ENCODE measurements at places on chromosomes 13 and 19.

DNA sequence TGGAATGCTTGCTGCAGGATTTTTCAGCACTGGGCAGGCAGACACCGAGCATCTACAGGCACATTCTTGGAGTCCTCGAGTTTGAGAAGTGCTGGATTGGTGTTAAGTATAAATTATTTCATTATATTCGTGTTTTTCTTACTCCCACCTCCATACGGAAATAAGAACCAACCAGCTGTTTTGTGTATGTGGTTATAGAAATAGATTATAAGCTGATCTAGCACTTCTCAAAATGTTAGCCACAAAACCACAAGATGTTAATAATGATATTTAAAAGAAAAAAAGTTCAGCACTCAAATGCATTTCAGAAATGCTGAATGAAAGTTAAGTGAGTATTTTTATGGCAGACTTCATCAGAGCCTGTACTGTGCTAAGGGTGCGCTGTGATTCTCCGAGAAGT, 24.0 kb upstream of the TEX29 start:
- DNase-seq = no peak

- no peak for DNase-seq
Observed at GRCh38 chr13:94444826-94445225, 34.7 kb downstream of the DCT start.

DNA sequence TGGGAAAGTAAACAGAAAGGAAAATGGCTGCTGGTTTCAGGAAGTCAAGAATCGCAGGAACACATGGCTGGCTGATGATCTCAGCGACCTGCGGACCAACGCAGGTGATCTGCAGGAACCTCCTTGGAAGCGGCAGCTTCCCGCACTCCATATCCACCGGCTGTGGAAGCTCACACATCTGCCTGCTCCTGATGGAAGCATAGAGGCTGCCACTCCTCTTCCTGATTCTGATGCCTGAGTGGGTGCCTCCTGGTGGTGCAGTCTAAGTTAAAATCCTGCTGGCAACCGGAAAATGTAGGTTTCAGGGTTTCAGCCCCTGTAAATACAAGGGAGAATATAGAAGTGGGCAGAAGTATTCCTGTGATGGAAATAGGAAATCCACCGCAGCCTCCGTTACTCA, 75.5 kb downstream of the TNFSF13B start:
- DNase-seq = no peak

DNA sequence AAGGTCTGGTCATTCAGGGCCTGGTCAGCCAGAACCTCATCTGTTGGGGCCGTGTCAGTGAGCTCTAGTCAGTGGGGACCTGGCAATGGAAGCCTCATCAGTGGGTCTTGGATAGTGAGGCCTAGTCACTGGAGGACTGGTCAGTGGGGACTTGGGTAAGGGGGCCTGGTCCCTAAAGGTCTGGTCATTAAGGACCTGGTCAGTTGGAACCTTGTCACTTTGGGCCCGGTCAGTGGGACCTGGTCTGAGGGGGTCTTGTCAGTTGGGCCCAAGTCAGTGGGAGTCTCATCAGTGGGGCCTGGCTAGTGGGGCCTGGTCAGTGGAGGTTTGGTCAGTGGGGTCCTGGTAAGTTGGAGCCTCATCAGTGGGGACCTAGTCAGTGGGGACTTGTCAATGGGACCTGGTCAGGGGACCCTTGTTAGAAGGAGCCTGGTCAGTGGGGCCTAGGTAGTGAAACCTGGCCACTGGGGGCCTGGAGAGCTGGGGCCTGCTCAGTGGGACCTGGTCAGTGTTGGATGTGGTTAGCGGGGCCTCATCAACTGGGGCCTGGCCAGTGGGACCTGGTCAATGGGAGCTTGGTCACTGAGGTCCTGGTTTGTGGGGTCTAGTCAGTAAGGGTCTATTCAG, 43.7 kb upstream of the TPM4 start:
- DNase-seq = no peak

GRCh38 chr13:48506092-48506701, 26.7 kb downstream of the RCBTB2 start:
- no peak for DNase-seq

DNA sequence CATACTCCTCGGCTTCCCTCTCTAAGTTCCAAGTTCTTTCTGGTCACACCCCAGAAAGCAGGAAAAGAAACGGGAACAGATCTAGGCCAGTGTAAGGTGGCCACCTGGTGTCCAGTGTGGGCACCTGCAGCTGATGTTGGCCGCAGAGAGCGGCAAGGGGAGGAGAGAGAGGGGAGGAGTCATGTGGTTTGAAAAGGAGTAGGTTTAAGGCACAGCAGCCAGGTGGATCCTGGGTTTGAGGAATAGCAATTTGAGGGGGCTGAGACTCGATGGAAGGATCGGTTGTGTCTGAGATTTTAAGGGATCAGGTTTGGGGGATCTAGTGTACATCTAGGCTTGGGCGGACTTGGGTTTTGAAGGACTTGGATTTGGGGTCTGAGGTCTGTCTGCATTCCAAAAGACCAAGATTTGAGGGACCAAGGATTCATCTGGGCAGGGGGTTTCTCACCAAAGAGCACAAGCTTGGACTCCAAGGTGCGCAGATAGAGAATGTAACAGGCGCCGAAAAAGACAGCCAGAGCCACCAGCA, 1.2 kb downstream of the RABAC1 start:
- peak; percentile 86 for DNase-seq

DNA sequence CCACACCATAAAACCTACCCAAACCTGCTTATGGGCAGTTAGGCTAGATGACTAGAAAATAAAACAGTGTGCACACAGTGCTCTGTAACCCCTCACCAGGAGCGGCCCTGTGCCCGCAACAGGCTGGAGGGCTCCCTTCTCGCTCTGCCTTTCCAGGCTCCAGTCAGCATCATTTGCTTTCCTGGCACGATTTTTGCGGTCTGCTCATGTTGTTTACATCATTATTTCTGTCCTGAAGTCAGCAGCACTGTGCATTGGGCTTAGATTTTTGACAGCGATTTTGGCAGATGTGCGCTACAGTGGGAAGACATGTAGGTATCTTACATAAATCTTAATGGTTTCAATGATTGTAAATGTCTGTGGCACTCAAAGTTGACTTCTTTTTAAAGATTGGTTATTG, 344.0 kb downstream of the MTUS2 start:
- DNase-seq = no peak

GRCh38 chr19:32254509-32254890, 90.9 kb upstream of the ZNF507 start:
- no peak for DNase-seq

DNA sequence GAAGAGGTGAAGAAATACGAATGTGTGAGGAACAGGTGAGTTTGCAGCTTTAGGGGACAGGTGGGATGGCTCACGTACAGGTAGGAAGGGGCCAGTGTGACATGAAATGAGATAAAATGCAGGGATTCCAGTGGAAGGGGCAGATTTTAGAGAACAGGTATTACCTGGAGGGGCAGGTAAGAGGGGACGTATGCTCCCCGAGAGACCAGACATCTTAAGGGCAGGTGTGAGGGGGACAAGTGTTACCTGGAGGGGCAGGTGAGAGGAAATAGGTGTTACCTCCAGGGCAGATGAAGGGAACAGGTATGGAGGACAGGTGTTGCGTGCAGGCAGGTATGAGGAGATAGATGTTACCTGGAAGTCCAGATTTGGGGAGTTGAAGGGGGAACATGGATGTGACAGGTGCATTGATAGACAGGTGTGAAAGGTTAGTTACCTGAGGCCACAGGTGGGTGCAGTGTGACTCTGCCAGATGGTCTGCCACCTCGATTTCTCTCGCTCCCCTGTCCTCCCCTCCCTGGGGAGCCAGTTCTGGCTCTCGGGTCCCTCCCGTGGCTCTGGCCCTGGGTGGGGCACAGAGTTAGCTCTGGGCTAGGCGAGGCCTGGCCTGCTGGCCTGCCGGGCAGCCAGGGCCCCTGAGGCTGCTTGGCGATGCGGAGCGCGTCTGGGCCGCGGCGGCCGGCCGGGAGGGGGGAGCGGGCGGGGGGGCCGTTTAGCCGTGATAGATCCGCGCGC, 2.1 kb downstream of the ERFL start:
- no peak for DNase-seq
